Mesothelial cell of epicardium (in vitro differentiated cells): ENCODE measurements at places on chromosomes 3 and 15. TPM values are rescaled to one million over a fixed set of nuclear protein-coding genes. Genes with fewer than 3 reads are reported as not detected.

C3orf85 gene
- not detected in 3 replicates for total RNA-seq

SERINC4 gene
- total RNA-seq, result 0.09 to 0.20 TPM (median 0.18 TPM) in 3 replicates

CD80 gene
- 0.18 to 0.38 TPM in 2 of 3 replicates, not detected in the other for total RNA-seq

LYZL4 gene
- total RNA-seq, result not detected in 3 replicates

GREM1 gene
- total RNA-seq, result 1.3 to 2.2 TPM (median 2.1 TPM) in 3 replicates

TM4SF18 gene
- total RNA-seq, result 0.13 to 0.14 TPM in 2 of 3 replicates, not detected in the other

LRRC49 gene
- total RNA-seq, result 21.2 to 25.5 TPM (median 24.2 TPM) in 3 replicates

GATA2 gene
- total RNA-seq, result 53.2 to 60.4 TPM (median 54.3 TPM) in 3 replicates

TRH gene
- total RNA-seq, result 0.13 to 0.38 TPM (median 0.31 TPM) in 3 replicates

SUCNR1 gene
- 0.13 to 0.18 TPM (median 0.13 TPM) in 3 replicates for total RNA-seq

SLC15A2 gene
- total RNA-seq, result 3.4 to 5.4 TPM (median 4.8 TPM) in 3 replicates

GABRB3 gene
- total RNA-seq, result 2.8 to 3.4 TPM (median 3.1 TPM) in 3 replicates

RETNLB gene
- not detected in 3 replicates for total RNA-seq

SCAANT1 gene
- total RNA-seq, result not detected in 3 replicates

TIGIT gene
- not detected in 3 replicates for total RNA-seq

MST1 gene
- 101 to 109 TPM (median 103 TPM) in 3 replicates for total RNA-seq

TLR9 gene
- 0.16 to 0.23 TPM in 2 of 3 replicates, not detected in the other for total RNA-seq

SIDT1 gene
- not detected in 3 replicates for total RNA-seq

ADCY5 gene
- 6.8 to 8.4 TPM (median 7.2 TPM) in 3 replicates for total RNA-seq
